Stimulated activated CD8-positive, alpha-beta memory T cell treated with anti-CD3 and anti-CD28 coated beads, Interleukin-7, amount 100 ng/mL, for 1 hour (primary cell): ENCODE measurements at places on chromosomes 6 and 20.

DNA sequence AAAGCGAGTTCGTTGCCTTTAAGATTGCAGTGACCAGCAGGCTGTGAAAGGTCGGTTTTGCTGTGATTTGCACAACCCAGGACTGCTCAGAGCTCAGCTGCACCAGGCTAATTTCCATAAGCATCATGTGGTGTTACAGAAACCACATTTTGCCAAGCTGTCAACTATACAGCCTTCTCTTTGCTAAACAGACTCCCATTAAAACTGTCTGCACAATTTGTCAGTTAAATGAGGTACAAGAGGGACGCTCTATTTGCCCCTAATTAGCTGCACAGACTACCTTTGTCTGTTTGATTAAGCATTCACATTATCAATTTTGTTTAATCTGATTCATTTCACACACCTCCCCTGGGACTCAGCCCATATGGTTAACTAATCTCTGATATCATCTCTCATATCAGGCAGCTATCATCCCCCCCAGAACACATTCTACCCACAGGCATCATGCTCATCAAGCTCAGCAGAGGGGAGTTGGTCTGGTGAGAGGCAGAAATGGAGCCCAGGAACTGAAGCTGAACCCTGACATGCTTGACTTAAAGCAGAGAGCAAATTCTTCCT, 62.1 kb downstream of the OLIG3 start:
- DNase-seq = no peak

GRCh38 chr6:43127180-43127579, 43.9 kb upstream of the SRF start:
- DNase-seq = no peak

DNA sequence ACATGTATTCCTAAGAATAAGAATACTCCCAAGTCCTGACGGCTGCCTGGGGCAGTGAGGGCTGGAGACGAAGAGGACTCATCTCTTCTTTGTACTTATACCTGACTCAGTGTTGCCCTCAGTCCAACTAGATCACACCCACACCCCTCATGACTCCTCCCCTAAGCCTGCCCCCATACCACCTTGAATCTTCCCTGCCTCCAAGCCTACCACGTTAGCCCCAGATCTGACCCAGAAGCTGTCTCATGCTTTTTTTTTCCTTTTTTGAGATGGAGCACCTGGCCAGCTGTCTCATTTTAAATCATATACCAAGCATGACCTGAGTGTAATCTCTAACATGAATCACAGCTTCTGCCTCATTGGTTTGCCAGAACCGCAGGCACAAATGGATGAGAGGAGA, 45.2 kb downstream of the MUC22 start:
- no peak for DNase-seq

- DNase-seq = no peak
These were observed 794.6 kb downstream of the TFAP2A start for GRCh38 chr6:9620263-9620662.

GRCh38 chr20:4519534-4519933, 202.2 kb upstream of the PRND start:
- no peak for DNase-seq

- DNase-seq = no peak
These were observed 18.4 kb downstream of the DYNLRB1 start for GRCh38 chr20:34534391-34535165.

- no peak for DNase-seq
These were observed 126.9 kb upstream of the BMP5 start for GRCh38 chr6:56002336-56002735.

DNA sequence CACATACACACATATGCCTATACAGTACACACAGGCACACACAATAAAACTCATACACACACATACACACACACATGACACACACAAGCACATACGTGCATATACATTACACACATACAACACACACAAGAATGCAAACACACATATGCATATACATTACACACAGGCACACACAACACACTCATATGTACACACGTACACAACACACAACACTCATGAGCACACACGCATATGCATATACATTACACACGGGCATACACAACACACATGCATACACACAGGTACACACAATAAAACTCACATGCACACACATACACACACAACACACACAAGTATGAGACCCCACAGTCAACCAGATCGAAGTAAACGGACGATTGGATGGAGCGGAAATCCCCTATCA, 238.2 kb downstream of the ERMARD start:
- DNase-seq = no peak

- DNase-seq = no peak
These were observed 43.0 kb downstream of the KIF16B start for GRCh38 chr20:16530201-16530681.

- no peak for DNase-seq
These were observed 615.4 kb downstream of the CD109 start for GRCh38 chr6:74311431-74311830.

DNA sequence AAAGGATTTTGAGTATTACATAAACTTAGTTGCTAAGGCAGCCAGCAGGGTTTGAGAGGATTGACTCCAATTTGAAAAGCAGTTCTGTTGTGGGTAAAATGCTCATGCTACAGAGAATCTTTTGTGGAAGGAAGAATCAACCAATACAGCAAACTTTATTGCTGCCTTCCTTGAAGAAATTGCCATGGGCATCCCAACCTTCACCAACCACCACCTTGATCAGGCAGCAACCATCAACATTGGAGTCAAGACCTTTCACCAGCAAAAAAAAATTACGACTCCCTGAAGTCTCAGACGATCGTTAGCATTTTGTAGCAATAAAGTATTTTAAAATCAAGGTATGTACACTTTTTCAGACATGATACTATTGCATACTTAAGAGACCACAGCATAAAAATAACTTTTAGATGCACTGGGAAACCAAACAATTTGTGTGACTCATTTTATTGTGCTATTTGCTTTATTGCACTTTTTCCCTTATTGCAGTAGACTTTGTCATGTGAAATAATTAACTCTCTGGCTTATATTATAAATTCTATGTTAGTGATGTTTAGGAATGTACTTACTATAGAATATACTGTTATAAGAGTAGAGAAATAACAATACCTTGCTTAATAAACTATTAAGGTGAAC, 390.8 kb downstream of the CDKAL1 start:
- no peak for DNase-seq

GRCh38 chr6:11525468-11526155, 11.9 kb upstream of the TMEM170B start:
- no peak for DNase-seq

- no peak for DNase-seq
These were observed 427.3 kb downstream of the KIF16B start for GRCh38 chr20:16145919-16146318.

- no peak for DNase-seq
These were observed 394.4 kb upstream of the ADGRB3 start for GRCh38 chr6:68240726-68241125.

DNA sequence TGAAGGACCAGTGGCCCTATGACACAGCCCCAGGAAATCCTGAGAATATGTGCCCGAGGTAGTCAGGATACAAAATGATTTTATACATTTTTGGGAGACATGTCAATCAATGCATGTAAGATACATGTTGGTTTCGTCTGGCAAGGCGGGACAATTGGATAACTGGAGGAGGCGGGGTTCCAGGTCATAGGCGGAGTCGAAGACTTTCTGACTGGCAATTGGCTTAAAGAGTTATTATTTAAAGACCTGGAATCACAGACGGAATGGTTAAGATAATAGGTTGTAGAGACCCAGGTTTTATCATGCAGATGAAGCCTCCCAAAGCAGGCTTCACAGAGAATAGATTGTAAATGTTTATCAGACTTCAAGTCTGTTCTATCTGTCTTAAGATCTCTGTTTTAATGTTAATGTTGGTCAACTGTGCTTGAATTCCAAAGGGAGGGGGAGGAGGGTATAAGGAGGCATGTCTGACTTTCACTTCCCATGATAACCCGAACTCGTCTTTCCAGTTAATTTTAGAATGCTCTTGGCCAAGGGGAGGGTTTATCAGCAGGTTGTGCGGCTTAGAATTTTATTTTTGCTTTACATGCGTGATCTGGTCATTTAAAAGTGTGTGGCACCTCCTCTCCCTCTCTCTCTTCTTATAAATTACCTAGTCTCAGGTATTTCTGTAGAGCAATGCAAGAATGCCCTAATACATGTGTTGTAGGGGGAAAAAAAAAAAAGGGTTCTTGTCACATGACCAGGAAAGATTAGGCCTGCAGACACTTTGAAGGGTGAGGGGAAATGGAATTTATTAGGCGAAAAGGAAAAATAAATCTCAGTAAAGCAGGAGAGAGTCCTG, 230.7 kb downstream of the NFATC2 start:
- DNase-seq = no peak

- peak; percentile 67 for DNase-seq
These were observed 3.9 kb downstream of the SYTL3 start for GRCh38 chr6:158653577-158654354.

DNA sequence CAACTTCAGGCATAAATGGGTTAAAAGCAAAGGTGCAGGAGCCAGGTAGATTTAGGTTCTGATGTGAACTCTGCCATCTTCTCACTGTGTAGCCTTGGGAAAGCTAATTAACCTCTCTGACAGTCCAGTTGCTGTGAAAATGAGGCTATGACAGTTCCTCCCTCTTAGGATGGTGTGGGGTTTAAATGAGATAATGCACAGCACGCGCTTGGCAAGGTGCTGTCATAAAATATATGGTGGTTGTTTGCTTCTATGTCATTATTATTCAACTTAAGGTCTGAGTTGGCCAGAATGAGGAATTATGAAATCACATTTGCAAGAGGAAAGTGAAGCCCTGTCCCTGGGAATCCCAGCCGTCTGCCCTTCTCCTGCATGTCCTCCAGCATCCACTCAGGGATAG, 15.5 kb upstream of the BCAS1 start:
- no peak for DNase-seq

- DNase-seq = no peak
These were observed 977 bp downstream of the HMGN4 start for GRCh38 chr6:26539071-26539615.

- no peak for DNase-seq
These were observed 19.8 kb downstream of the SH3BGRL2 start for GRCh38 chr6:79650950-79651349.

DNA sequence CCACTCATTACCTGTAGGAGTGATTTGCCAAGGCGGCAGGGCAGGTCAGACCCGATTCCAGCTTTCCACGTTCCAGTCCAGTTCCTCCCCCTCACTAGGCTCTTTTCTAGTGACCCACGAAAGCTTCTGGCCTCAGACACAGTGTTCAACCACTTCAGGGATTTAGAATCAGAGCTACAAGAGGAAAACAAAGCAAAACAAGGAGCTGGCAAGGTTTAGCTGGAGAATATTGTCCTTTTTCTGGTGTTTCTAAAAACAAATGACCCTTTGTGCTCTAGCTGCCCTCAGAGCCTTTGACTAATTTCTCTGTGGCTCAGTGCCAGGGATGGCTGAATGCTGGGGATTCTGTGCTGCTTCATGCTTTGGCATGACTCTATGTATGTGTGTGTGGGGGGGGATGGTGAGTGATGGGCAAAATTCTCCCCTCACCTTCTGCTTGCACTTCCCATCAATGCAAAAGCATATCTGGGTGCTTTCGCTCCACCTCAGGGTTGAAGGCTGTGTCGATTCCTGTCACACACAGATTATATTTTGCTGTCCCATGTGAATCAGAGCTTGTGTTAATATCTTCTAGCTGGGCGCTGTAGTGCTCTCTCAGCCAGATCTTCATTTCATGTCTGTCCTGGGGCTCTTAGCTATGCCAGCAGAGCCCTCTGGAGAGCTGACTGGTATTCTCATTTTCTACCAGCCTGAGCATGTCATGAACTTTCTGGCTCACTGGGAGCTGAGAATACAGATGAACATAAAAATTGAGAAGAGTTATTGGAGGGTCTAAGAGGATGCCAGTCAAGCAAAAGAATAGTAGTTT, 19.3 kb upstream of the NEDD9 start:
- DNase-seq = no peak

DNA sequence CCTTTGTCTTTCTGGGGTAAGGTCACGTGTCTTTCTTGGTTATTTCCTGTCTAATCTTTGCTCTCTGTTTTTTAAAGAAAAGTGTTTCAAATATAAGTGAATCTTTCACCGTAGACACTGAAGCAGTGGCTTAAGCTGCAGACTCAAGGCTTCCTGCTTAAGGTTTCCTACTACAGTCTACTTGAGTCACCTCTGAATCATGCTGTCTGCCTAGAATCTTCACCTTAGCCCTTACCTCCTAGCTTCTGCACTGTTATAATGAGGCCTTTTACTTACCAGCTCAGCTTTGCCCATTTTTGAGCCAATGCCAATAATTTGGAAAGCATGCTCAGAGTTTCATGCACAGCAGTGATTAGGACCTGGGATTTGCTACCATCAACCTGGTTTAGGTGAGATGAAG, 30.6 kb downstream of the ADGRF4 start:
- no peak for DNase-seq

DNA sequence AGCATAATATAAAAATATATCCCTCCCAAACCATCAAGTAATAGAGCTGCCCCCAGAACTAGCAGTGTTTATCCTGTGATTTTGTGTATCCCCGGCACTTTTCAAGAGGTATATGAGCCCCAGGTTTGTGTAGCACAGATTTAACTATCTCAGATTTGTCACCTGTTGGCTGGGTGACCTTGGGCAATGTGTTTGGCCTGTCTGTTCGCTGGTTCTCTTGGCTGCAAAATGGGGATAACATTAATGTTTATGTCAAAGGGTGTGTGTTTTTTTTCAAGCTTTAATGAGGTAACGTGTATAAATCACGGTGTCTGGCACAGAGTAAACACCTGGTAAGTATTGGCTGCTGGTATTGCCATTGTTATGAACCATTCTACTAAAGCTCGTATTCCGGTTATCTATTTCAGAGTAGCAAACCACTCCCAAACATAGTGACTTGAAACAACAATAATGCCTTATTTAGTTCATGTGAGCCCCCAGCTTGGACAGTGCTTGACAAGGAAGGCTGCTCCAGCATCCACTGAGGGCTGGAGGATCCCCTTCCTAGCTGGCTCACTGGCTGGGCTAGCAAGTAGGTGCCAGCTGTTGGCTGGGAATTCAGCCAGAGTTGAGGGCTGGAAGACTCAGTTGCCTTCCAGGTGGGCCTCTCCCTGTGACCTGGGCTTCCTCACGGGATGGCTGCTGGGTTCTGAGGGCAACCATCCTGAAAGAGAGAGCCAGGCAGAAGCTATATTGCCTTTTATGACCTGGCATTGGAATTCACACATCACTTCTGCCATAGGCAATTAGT, 36.2 kb downstream of the PDRG1 start:
- no peak for DNase-seq

- DNase-seq = no peak
These were observed 4.2 kb upstream of the CTCFL start for GRCh38 chr20:57529160-57529585.

- no peak for DNase-seq
These were observed 27.3 kb downstream of the PYGB start for GRCh38 chr20:25274891-25275812.

GRCh38 chr20:13028673-13029072, 19.9 kb downstream of the SPTLC3 start:
- no peak for DNase-seq

DNA sequence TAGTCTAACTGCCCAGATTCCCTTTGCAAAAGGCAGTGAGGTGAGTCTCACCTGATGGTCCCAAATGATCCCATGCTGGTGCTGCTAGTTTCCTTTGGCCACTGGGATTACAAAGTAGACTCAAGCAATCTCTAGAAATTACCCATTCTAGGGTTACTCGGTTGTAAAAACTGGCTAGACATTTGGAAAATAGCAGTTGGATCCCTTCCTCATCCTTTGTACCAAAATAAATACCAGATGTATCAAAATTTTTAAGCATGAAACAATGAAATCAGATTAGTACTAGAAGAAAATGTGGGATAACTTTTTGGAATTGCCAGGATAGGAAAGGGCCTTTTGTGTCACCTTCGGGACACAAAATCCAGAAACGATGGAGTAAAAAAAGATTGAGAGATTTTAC, 112.9 kb upstream of the TOP1 start:
- no peak for DNase-seq

- DNase-seq = no peak
These were observed 49.5 kb downstream of the ARHGAP40 start for GRCh38 chr20:38651154-38651553.

GRCh38 chr6:30340589-30341054, 4.3 kb upstream of the RPP21 start:
- no peak for DNase-seq
